ENCODE measurements at places on chromosomes 3 and 15.

GRCh38 chr15:68774521-68775235 lies 46.0 kb downstream of the ANP32A start:
- DNase-seq: no peak

- DNase-seq: peak; percentile 25
Measured at GRCh38 chr15:31262901-31263671, 63.5 kb upstream of the KLF13 start.

DNA sequence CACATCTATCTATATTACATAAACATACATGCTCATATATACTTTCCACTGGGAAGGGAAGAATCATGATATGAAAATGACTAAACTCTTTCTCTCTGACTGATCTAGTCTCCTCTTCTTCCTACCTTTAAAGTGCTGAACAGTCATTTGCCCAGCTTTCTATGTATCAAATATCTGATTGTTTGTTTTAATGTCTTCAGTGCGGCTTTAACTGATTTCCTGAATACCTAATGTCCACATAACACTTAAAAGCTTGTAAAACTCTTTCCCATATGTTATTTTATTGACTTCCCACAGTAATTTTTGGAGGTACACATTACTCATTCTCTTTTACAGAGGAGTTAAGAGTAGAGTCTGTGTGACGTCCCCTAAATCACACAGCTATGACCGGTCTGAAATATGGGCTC lies 28.2 kb downstream of the CPOX start:
- no peak for DNase-seq

GRCh38 chr15:93298901-93299300 lies 209.9 kb upstream of the RGMA start:
- no peak for DNase-seq

DNA sequence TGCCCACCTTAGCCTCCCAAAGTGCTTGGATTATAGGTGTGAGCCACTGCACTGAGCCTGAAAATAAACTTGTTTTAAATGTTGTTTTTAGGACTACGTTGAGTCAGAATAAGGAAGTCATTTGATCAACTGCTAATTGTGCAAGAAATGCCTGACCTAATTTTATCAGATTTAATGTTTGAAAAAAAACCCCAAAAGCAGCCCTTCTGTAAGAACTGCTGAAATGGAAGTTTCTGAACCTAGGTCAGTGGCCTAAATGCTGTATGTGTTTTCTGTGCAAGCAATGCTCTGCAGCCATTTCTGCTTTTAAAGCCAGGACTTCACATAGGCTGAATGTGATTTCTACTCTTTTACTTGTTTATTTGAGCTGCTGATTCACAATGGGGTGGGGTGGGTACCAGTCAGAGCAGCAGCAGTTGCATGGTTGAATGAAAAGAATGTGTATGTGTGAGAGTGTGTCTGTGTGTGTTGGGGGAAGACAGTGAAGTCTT lies 6.6 kb downstream of the GPX1 start:
- no peak for DNase-seq

DNA sequence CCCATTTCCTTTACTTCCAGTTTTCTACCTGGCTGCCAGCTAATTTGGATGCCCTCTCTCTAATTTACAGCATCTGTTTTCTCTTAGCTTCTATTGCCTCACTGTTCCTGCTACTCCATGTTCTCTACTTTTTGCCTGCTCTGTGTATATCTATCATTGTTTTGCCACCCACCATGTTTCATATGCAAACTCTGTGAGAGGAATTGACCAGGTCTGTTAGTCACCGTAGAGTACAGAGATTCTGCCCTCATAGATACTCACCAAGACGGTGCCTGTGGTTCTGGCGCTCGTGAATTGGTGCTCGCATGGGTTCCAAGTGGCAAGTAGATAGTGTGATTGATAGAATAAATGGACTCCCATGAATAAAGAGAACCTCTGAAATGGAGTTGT lies 288.8 kb downstream of the CNTN6 start:
- DNase-seq: no peak

GRCh38 chr15:100438570-100438969 lies 90.2 kb downstream of the CERS3 start:
- no peak for DNase-seq

- DNase-seq: no peak
Measured at GRCh38 chr15:76398317-76399104, 61.9 kb downstream of the ISL2 start.

GRCh38 chr3:149572796-149573414 lies 84.9 kb downstream of the WWTR1 start:
- DNase-seq: no peak

- DNase-seq: no peak
Measured at GRCh38 chr15:87724330-87724729, 532.2 kb downstream of the NTRK3 start.

DNA sequence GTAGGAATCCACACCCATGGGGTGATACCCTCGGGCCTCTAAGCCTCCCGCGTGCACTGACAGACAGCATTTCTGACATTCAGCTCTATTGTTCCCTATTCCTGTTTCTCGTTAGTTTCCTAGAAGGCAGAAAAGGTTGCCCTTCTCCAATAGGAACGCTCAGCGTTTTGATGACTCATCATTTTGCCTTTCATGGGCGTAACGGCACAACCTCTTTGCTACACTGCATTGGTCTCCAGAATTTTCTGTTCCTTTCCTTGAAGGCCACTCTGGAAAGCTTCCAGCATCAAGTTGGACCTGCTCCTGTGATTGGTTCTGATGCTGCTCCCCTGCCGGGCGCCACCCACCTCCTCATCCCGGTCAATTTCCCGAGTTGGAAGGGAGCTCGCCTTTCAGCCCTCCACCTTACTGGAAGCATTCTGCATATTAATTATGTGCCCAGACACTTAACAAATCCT lies 13.0 kb upstream of the TNK2 start:
- DNase-seq: no peak

- peak; percentile 40 for DNase-seq
Measured at GRCh38 chr3:42762046-42762724, 10.9 kb downstream of the CCDC13 start.

DNA sequence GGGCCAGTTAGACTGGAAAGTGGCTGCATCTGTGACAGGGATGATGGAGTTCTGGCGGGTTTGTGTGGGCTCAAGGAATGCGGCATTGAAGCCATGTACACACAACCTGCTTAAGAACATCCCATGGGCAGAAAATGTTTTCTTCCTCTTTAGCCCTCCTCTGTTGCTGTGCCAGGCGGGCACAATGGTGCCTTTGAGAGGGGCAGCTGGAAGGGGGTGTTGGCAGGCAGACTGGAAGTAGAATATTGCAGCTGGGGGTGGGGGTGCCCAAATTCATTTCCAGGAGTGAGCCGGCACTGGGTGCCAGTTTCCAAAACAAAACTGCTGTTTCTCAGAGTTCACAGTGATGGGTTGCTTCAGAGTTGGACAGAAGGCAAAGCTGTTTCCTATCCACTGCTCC lies 91.8 kb upstream of the ETV5 start:
- no peak for DNase-seq

DNA sequence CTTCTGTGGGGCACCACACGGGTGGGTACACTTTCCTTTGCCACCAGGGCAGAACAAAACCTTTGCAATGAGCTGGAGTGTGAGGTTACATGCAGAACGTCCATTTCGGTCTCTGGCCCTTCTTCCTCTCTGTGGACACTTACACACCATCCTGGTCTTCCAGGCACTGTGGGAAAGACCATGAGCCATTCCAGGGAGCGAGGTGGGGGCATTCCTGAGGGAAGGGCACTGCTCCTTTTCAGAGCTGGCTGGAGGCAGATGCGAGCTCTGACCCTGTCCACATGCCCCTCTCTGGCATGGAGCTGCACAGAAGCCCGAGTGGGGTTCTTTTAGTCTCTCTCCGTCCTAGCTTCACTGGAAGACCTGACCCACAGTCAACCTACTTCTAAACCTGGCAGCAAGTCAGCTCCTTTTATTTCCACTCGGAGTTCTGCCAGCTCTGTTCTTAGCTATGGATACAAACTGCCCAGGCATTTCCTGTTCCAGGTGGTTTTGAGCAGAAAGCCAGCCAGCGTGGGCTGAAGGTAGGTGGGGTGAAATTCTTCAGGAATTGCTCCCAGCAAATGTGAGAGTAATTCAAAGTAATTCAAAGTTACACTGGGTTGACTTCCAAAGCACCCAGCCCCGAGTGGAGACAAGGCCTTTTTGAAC lies 281.4 kb downstream of the ADAMTS17 start:
- no peak for DNase-seq

DNA sequence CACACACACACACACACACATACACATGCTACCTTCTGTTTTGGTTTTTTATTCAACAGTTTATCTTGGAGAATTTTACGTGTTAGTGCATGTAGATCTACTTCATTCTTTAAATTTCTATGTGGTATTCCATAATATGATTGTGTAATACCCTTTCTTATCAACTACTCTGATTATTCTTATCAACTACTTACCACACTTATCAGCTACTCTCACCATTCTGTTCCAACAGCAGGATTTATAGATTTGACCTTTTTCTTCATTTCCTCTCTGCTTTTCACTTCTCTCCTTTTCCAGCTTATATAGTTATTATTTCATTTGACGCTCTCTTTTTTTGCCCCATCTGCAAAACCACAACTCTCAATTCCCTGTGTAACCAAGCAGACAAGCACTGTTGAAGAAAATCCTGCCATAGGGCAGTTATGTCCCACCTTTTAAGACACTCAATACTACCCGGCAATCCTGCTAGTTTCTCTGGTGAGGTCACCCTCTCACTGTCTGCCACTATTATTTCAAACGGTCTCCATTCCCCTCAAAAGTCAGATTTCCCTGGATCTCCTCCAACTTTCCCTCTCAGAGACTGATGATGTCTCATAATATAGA lies 56.9 kb upstream of the SATB1 start:
- DNase-seq: no peak

GRCh38 chr15:23866832-23867231 lies 179.7 kb upstream of the NDN start:
- no peak for DNase-seq

DNA sequence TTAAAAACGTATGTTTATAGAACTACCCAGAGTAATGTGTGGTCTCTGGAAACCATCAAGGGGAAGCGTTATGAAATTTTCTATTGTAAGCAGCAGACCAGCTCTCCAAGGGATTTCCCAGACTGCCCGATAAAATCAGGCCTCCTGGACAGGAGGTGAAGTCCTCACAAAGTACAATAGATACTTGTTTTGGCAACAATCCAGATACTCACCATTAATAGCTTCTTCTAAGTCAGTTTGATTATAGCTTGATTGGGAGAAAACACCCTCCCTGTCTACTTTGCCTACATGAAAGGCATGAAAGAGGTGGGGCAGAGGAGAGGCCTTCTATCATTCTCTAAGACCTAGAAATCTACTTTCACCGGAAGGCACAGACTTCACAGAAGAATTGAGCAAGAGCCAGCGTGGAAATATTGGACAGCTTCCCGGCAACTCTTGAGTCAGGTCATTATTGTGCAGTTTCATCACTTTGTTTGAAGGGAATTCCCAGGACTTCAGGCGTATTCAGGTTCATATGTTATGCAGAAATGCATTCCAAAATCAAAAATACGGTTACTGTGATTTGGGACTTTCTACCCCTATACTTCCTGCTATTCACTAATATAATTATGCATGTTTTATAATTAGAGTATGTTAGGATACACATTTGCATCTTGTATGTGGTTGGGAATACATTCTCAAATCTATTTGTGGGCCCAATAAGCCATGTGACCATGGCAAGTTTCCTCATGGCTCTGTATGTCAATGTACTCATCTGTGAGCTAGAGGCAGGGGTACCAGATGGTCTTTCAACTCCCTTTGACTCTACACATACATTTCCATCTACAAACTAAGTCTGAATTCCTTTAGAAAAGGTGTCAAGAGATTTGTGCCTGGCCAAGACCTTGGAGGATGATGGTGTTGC lies 103.5 kb downstream of the CD47 start:
- DNase-seq: no peak

- DNase-seq: no peak
Measured at GRCh38 chr15:81060907-81061306, 60.2 kb downstream of the TLNRD1 start.

DNA sequence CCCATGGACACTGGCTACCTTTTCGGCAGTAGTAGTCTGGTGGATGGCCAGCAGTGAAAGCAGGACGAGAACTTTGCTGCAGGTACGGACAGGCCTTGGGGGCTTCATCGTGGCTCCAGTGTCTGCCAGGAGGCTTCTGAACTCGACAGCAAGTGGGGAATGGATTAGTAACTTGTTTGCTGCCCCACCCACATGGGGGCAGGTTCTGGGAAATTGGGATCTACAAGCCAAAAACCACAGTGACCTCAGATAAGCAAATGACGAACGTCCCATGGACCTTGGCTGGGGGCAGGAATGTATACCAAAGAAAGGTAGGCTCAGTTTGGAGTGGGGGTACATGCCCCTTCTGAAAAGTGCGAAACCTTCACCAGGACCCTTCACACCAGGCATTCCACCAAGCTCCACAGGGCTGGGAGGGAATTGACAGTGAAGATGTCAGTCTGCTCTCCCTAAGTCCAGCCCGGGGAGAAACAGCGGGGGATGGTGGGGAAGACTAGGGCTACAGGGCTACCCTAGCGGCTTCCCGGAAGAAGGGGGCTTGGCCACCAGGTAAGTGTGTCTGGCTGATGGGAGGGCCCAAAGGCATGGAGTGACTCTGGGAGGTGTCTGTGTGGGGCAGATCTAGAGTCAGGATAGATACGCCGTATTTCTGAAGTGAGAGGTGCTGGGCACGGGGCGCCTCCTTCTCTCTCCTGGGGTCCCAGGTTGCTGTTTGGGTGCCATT lies at the start of gene ITIH4:
ITIH4 (minus strand) TSS at position 138 of the 724 bp plus-strand sequence; CDS start at position 108, 30 bp downstream.
- no peak for DNase-seq

DNA sequence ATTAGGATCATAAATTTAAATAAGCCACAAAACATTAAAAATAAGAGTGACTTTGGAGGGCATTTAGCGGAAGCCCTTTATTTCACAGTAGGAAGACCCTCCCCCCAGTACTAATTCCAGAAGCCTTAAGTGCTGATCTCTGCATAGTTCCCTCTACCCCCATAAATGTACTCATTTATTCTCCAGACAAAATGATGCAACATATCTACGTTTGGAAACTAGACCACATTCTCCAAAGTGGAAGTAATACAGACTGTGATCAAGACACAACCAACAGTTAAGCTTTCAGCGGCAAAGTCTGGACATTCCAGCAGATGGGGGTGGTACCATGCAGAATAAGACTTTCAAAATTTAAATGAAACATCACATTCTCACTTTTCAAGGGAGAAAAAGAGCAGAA lies 44.8 kb upstream of the RPS17 start:
- no peak for DNase-seq

- no peak for DNase-seq
Measured at GRCh38 chr15:79015416-79015815, 70.6 kb upstream of the CTSH start.

DNA sequence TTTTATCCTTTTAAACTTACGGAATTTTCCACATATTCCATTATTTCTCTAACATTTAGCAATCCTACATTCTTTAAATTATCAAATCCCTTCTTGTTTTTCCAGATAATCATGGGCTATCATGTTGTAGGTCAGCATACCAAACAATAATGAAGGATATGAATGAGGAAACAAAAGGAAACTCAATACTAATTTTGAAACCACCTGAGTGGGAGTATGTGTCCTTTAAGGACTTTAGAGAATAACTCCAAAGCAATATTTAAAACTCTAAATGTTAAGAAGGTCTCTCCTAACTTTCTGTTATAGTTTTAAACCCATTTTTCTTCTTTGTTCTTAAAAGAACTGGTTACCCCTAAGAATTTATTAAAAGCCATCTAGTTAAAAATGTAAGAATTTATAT lies 43.0 kb downstream of the TP53BP1 start:
- no peak for DNase-seq

GRCh38 chr15:93520206-93520605 lies 431.2 kb upstream of the RGMA start:
- no peak for DNase-seq

Data from CD4-positive, alpha-beta T cell treated with Interleukin-4 for 1 hour (primary cell).